Activated B cell treated with CpG ODN at 0.5 μM for 24 hours (primary cell): ENCODE measurements at places on chromosomes 2 and 18.

- no peaks in the 10 kb centered on the region for H3K36me3 ChIP-seq
- no peak for DNase-seq
- no peaks in the 10 kb centered on the region for H3K27me3 ChIP-seq
- no peak overlapping the region for H3K27ac ChIP-seq
- H3K4me3 ChIP-seq = no peak overlapping the region
- H3K4me1 ChIP-seq = peaks cover 5% of the 10 kb centered on the region
Measured at GRCh38 chr18:23929362-23929930, 85.1 kb upstream of the TTC39C start.

- H3K27ac ChIP-seq = peak overlapping the region; percentile 13
- peaks cover 21% of the 10 kb centered on the region for H3K36me3 ChIP-seq
- peak overlapping the region; percentile 40 for H3K4me3 ChIP-seq
- no peak for DNase-seq
Measured at GRCh38 chr2:224574423-224575084, 10.6 kb downstream of the CUL3 start.

DNA sequence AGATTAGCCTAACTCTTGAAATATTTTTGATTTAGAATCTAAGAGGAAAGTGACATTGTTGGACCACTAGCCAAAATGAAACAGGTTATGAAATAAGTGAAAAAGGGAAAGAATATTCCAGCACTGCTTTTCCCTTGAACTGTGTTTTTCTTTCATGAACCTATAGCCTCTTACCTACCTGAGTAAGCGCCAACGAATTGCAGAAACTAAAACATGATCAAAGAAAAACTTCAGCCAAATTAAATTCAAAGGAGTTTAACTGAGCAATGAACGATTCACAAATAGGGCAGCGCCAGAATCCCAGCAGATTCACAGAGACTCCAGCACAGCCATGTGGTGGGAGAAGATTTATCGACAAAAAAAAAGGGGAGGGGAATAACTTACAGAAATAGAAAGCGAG, 518.6 kb downstream of the PIK3C3 start:
- H3K27me3 ChIP-seq = no peaks in the 10 kb centered on the region
- no peak overlapping the region for H3K27ac ChIP-seq
- no peaks in the 10 kb centered on the region for H3K4me1 ChIP-seq
- no peak for DNase-seq
- H3K36me3 ChIP-seq = no peaks in the 10 kb centered on the region
- H3K4me3 ChIP-seq = no peak overlapping the region

DNA sequence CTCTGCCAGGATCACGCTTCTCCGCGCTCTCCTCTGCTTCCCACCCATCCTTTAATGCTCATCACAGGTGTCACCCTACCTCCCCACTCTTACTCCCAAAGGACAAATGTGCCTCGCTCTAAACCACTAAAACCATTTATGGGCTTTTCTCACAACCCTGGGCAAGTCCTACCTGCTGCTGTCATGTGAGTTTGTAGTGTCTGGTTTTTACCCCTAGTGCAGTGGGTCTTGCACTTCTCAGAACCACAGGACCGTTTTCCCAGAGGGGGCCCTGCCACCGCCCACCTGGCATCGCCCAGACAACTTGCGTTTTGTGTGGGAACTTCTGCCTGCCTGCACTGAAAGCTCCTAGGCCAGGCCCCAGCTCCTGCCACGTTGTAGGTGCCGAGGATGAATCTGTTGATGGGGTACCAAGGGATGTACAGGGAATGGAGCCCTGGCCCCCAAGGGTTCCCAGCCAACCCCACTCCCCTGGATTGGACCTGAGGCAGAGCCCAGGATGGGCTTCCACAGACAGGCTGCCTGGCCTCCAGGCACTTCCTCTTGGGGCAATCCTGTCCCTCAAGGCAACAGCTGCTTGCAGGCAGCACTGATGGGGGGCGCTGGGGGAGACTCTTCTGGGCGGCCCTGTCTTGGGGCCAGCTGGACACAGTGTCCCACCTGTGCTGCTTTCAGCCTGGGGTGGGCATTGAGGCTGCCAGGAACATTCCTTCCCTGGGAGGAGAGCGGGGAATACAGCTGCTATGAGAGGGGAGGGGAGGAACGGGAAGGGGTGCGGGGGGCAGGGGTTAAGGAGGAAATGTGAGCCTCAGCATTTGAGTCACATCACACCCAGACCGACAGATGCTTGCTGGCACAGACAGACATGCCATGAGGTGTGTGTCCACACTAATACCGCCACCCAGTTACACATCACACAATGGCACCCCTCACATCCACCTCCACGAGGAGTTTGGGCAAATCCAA, 176.3 kb downstream of the ZFP36L2 start:
- no peak overlapping the region for H3K27ac ChIP-seq
- no peaks in the 10 kb centered on the region for H3K36me3 ChIP-seq
- DNase-seq = no peak
- peaks cover 14% of the 10 kb centered on the region for H3K4me1 ChIP-seq

DNA sequence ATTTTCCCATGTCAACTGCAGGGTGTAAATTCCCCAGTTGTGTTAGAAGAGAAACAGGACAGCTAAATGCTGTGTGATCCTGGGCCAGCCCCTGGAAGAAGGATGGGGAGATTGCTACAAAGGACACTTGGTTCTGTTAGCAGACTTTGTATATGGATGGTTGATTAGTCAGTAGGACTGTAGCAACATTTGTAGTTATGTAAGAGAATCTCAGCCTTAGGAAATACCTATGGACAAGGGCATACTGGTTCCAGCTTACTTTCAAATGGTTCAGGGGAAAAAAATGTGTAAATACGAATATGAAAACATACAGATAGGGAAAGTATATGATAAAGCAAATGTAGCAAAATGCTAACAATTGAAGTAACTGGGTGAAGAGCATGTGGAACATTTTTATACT, 47.6 kb downstream of the GNAL start:
- no peak for DNase-seq
- H3K4me3 ChIP-seq = no peak overlapping the region
- peaks cover 28% of the 10 kb centered on the region for H3K27me3 ChIP-seq
- H3K36me3 ChIP-seq = no peaks in the 10 kb centered on the region
- H3K4me1 ChIP-seq = peaks cover 6% of the 10 kb centered on the region
- no peak overlapping the region for H3K27ac ChIP-seq

- no peak overlapping the region for H3K4me3 ChIP-seq
- no peak overlapping the region for H3K27ac ChIP-seq
- peaks cover 19% of the 10 kb centered on the region for H3K27me3 ChIP-seq
- no peaks in the 10 kb centered on the region for H3K4me1 ChIP-seq
Measured at GRCh38 chr2:39676342-39676741, 10.6 kb downstream of the TMEM178A start.
